ENCODE measurements at places on chromosomes 1 and 21.

DNA sequence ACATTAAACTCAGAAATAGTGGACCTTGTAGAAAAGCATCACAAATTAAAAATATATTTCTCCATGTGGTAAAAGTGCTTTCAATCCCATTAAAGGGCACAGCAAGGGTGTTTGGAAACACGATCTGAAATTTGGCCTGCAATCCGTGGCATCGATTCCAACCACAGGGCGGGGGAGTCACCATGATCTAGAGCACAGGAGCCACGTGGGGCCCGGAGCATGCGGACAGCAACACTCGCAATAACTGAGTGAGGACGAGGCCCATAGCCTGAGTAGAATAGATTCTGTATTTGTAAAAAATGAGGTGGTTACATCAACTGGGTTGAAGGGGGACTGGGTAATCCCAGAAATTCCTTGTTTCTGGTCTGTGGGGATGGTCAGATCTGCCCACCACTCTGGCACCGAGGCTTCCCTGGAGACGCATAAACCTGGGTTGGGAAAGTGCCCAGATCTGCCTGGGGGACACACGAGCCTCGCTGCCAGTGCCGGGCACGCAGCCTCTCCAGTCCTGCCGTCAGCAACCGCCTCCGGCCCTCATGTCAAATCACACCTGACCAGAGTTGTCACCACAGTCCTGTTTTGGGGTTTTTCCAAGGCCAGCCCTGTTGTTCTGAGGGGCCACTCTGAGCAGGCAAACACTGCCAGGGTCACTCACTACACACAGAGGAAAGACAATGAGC, 104.3 kb downstream of the PGBD5 start:
- DNase-seq, result no peak

GRCh38 chr1:48488721-48489120, 16.7 kb upstream of the SPATA6 start:
- no peak for DNase-seq

DNA sequence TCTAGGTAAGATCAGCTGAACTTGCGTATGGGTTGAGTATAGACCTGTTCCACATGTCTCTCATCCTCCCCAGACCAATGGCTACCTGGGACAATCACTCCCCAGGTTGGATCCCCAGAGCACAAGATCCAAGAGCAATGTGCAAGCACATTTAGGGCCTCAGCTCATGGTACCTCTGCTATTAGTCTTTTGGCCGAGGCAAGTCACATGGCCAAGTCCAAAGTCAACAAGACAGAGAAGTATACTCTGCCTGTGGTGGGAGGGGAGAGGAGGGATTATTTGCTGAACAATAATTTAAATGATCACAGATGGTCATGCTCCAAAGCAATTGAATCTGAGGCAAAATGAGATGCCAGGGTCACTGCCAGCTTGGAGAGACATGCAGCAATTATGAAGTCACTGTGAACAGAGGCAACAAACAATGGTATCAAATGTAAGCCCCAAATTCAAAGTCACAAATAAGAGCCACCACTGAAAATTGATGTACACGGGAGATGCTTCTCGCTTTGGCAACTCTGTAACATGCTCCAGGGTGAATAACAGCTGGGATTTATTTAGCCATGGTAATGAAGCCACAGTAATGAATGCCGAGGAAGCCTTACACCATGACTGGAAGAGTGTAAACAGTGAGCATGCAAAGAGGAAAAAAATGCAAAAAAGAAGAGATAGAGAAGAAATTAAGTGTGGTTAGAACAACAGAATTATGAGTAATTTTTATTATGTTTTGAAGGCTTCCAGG, 149.1 kb downstream of the ZNF281 start:
- DNase-seq, result no peak

DNA sequence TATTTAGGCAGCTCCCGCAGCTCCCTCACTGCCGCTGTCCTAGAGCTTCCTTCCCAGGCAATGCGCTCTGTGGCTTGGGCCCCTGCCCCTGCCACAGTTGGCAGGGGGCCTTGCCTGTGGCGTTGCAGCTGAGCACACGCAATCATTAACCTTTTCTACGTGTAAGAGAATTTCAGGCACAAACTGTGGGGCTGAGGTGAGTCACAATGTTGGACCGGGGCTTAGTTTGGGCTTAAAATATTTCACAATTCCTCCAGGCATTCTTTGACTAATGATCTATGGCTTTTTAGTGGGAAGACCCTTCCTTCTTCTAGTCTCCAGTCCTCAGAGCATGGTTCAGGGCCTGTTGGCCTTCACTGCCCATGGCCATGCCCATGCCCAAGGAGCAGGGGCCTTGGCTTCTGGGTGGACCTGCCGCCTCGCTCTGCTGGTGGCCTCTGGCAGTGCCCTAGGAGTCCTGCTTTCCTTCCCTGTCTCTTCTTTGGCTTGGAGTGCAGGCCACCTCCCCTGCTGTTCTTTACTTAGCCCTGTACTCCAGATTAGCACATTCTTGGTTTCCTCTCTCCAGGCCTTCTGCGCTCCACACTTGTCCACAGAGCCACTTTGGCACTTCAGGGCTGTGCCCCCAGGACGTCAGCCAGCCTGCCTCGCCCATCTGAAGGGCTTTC, 39.2 kb downstream of the MAPKAPK2 start:
- DNase-seq, result no peak

DNA sequence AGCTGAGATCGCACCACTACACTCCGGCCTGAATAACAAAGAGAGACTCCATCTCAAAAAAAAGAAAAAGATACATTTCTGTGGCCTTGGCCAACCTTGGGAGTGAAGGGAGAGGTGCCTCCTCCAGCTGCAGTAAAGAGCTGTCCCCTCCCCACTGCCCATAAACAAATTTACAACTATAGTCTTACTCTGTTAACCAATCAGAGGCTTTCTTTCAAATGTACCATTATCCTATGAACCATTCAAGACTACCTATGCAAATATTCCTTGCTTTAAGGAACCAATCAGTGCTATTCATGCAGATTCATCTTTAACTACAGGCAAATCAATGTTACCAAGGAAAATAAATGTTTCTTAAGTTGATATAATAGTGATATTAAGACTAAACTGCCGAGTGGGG, 1.0 kb downstream of the CELA2B start:
- no peak for DNase-seq

- no peak for DNase-seq
Observed at GRCh38 chr21:44347911-44348451, 5.4 kb upstream of the TRPM2 start.

DNA sequence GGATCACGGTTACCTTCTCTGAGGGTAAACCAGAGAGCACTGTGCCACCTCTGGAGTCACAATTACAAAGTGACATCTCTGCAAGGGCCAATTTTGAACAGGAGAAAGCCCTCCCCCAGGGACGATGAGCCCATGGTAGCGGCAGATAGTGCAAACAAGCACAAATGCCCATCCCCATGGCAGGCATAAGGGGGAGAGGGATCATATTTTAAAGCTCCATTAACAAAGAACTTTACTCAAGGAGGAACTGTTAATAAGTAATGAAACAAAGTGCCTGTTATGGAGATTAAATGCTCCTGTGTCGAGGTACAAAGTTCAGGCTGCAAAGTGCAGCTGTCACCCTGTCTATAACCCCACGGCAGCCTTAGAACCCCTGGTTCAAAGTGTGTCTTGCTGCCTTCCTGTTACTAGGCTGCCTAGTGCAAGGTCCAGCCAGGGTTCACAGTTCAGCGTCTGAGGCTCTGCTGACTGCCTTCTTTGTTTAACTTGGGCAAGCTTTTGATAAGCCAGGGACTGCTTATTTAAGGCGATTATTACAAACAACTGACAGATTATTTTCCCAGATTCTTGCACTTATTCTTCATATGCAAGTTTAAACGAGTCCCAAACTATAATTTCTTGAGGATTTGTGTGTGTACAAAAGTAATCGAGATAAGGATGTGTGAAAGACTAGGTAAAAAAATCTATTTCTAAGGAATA, 75.7 kb upstream of the NRIP1 start:
- DNase-seq, result no peak

DNA sequence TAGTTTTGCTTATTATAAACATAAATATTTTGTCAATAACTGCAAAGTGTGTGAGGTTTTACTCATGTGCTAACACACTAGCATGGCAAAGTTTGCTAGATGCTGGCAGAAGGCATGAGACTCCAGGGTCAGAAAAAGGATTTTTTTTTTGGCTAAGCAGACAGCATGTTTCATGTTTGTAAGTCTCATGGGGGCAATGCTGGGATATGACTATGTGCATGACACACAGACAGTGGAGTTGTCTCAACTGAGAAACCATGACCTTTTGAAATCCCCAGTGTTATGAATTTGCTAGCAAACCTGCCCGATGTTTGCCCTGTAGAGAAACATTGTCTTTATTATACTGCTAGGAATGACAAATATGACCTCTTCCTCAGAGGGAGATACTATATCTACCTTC, 448.2 kb downstream of the BRINP3 start:
- DNase-seq, result no peak

GRCh38 chr1:9371391-9371935, 78.8 kb downstream of the SPSB1 start:
- DNase-seq, result no peak

DNA sequence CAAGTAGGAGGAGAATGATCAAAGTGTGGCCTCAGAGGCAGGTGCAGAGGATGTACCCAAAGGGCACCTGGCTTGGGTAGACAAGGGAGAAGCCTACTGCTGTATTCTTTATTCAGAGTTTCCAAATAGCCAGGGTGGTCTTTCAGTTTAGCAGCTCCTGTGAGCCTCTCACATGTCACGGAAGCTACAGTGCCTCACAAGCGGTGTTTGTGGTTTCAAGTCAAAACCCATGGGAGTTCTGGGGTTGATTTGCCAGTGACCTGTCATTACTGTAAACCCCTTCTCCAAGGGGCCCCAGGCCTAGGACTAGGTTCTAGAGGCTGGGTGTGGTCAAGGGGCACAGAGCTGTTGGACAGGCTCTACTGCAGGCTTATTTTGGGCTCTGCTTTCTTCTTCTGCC, 10.2 kb upstream of the IL10 start:
- DNase-seq, result no peak

GRCh38 chr21:38506661-38507281, 8.5 kb upstream of the ERG start:
- DNase-seq, result no peak

GRCh38 chr1:213698092-213698702, 289.6 kb upstream of the PROX1 start:
- no peak for DNase-seq

- no peak for DNase-seq
Observed at GRCh38 chr1:226108935-226109828, 46.7 kb downstream of the H3-3A start.

GRCh38 chr1:160004001-160004400, 27.8 kb downstream of the PIGM start:
- DNase-seq, result no peak

DNA sequence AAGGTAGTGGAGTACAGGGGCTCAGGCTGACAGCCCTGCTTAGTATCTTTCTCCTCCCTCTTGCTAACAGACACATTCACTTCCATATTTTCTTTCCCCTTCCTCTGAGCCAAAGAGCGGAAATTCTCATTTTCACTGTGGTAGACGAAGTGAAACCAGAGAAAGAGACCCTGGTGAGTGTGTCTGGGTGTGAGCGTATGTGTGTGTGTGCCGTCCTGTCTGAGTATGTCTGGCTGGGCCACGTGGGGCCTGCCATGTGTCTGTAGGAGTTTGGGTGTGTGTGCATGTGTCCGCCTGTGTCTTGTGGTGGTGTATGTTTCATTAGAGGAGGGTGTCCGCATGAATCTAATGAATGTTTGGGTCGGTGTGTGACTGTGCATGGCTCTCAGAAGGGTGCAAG, 1.7 kb downstream of the COL8A2 start:
- no peak for DNase-seq

- no peak for DNase-seq
Observed at GRCh38 chr1:5507340-5507739, 484.9 kb downstream of the NPHP4 start.

- DNase-seq, result no peak
Observed at GRCh38 chr1:201639826-201640225, 100.9 kb downstream of the NAV1 start.

DNA sequence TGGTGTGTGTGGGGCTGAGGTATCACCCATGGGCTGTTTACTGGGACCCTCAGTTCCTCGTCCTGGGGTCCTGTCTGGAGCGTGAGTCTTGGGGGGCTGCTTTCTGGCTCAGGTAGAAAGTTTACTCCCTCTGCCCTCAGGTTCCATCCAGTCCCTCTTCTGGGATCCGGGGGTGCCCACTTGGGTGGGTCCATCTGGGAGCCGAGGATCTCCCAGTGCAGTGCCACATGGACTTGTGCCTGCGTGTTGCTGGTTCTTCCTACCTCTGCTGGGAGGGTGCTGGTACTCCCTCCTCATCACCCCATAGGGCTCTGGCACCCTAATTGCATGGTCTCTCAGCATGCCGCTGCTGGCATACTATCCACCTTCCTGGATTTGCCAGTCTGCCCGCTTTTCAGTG, 14.0 kb downstream of the SNAP47 start:
- DNase-seq, result no peak

DNA sequence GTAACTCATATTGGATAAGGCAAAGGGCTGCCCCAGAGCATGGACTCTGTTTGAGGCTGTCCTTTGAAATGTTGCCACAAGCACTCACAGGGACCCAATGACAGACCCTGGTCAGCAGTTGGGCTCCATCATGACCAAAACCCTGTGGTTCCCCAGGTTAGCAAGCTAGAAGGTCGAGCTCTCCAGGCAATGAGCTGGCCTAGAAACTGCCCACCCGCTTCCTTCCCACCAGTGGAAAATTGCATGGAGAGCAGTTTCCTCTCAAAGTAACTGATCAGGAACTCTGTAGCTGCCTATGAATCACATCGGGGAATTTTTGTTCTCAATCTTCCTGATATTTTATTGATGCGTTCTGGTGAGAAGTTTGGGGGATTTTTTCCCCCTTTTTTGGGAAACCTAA, 52.8 kb downstream of the FHAD1 start:
- no peak for DNase-seq

GRCh38 chr1:202702088-202702487, 8.2 kb downstream of the SYT2 start:
- DNase-seq, result no peak

DNA sequence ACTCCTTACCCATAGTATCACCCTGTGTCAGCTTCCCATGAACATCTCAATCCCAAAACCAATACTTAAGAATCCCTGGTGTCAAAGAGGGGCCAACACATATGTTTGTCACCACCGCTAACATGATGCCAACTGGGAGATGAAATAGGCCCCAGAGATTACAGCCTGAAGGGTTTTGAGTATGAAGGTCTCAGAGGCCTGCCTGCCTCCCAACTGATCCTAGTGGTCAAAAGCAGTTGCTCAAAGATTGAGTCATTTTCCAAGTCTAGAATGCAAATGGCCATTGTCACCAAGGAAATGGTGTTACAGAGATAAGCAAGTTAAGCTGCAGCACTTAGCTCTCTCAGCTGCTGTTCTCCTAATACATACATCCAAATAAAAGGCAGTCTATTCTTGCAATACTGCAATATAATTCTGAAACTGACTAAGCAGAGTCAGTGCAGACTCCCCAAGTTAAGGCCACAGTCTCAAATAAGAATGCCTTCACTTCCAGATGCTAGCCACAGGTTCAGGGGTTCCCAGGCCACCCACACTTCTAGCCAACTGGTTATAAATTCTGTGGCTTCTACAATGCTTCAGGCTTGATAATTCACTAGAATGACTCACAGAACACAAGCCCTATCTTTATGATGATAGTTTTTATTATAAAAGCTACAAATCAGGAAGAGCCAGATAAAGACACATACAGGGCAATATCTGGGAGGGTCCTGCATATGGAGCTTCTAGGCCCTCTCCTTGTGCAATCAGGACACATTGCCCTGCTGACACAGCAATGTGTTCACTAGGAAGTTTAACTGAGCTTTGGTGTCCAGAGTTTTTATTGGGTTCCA, 18.7 kb downstream of the DUSP10 start:
- no peak for DNase-seq

- no peak for DNase-seq
Observed at GRCh38 chr1:108610073-108610472, 50.2 kb downstream of the EEIG2 start.

GRCh38 chr1:151958959-151959358, 34.7 kb downstream of the S100A10 start:
- no peak for DNase-seq
